ENCODE measurements at places on chromosomes 2 and 18.

GRCh38 chr2:135820003-135820618 is 16.9 kb downstream of the LCT start:
- peak; percentile 88 for DNase-seq

GRCh38 chr2:231339316-231339715 is 56.2 kb upstream of the B3GNT7 start:
- peak; percentile 38 for DNase-seq

- no peak for DNase-seq
Measured at GRCh38 chr18:76953156-76953555, 130.8 kb downstream of the ZNF236 start.

DNA sequence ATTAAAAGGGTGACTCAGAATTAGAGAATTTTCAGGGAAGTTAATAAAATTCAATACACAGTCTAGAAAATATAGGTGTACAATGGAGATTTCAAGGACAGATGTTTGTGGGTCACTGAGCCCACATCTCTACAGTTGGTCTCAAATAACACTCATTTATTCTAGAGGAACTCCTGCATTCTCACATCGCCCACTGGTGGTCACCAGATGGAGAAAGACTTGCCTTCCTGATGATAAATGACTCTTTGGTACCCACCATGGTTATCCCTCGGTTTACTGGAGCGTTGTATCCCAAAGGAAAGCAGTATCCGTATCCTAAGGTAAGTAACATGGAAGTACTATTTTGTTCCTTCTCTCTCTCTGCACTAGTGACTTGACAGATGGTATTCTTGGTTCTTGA is 1297.1 kb downstream of the DPP10 start:
- DNase-seq: no peak

GRCh38 chr2:64861452-64862397 is 127.5 kb upstream of the SLC1A4 start:
- DNase-seq: peak; percentile 67

GRCh38 chr18:10460414-10461018 is 6.1 kb downstream of the APCDD1 start:
- DNase-seq: no peak

- DNase-seq: no peak
Measured at GRCh38 chr18:50812834-50813233, 7.0 kb downstream of the MRO start.

DNA sequence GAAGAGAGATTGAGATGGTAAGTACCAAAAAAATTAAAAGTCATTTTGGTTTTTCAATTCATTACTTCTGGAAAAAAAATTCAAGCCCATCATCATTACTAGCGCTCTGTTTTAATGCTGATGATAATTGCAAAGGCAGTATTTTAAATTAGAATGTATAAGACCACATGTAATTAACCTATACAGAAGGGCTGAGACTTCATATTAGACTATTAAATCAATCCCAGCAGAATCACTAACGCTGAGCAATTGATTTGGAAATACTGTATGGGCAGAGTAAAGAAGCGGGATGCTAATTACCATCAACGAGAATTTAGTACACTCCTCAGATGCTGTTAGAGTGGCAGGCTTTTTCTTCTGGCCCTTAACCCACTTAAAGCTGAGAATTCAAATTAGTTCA is 165.0 kb downstream of the SLC4A3 start:
- no peak for DNase-seq

- no peak for DNase-seq
Measured at GRCh38 chr2:72198532-72199241, 51.0 kb upstream of the CYP26B1 start.

- no peak for DNase-seq
Measured at GRCh38 chr18:21798126-21798525, 57.5 kb downstream of the MIB1 start.

GRCh38 chr2:228763379-228763981 is 507.6 kb downstream of the PID1 start:
- no peak for DNase-seq

GRCh38 chr18:36066686-36067054 is 689 bp downstream of the RPRD1A start:
- no peak for DNase-seq

DNA sequence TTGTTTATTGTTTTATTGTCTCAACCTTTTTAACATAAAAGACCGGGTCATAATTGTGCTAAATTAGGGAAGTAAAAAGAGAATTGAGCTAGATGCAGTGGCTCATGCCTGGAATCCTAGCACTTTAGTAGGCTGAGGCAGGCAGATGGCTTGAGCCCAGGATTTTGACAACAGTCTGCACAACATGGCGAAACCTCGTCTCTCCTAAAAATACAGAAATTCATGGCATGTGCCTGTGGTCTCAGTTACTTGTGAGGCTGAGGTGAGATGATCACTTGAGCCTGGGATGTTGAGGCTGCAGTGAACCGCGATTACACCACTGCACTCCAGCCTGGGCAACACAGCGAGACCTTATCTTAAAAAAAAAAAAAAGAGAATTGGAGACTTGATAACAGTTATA is 104.2 kb upstream of the TTC27 start:
- peak; percentile 19 for DNase-seq

GRCh38 chr2:168178520-168179324 is 68.7 kb downstream of the STK39 start:
- no peak for DNase-seq

DNA sequence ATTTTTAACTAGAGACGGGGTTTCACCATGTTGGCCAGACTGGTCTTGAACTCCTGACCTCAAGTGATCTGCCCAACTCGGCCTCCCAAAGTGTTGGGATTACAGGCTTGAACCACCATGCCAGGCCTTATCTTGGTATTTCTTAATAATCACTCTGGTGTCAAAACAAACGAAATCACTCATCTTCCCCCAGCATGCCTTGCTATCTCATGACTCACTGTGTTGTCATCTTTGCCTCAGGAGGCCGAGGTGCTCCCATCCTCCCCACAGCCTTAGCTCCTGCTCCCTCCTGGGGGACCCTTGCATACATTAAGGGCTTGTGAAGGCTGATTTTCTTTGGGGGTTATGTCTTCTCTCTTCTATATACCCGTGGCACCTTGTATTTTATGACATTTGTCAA is 250.1 kb upstream of the DPP10 start:
- peak; percentile 19 for DNase-seq

DNA sequence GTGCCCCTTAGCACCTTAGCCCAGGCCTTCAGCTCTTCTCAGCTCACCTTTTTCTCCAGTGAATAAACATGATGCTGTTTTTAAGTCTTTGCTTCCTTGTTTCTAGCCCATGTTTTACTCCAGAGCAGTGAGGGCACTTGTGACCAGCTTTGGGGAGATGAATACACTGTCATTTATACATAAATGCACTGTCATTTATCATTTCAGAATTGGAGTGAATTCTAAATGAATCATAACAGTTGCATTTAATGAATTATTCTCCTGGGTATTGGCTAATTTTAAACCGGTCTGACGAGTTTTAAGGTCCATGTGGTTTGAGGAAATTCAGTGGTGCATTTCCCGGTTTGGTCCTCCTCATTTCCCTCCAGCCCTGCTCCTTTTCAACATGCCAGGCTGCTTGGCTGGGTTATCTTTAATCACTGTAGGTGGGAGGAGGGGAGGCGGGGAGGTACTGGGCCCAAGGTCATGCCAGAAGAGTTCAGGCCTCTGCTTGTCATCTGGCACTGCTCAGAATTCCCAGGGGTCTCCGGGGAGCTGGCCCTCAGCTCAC is 23.9 kb downstream of the PRKCE start:
- no peak for DNase-seq

- DNase-seq: no peak
Measured at GRCh38 chr2:111694700-111695101, 189.3 kb downstream of the ANAPC1 start.

GRCh38 chr2:182142062-182142461 is 156.4 kb downstream of the PPP1R1C start:
- DNase-seq: no peak

- DNase-seq: peak; percentile 41
Measured at GRCh38 chr2:26970928-26971627, 641 bp downstream of the MAPRE3 start.

DNA sequence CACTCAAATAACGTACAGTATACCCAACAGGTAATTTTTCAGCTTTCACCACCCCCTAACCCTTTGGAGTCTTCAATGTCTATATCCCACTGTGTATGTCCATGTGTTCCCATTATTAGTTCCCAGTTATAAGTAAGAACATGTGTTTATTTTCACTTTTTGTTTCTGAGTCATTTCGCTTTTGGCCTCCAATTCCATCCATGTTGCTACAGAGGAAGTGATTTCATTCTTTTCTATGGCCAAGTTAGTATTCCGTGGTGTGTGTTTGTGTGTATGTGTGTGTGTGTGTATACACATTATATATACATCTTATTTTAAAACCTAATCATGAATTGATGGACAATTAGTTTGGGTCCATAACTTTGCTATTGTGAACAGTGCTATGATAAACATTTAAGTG is 464.4 kb downstream of the CMPK2 start:
- no peak for DNase-seq

- DNase-seq: no peak
Measured at GRCh38 chr2:236939721-236940231, 145.9 kb upstream of the COPS8 start.

GRCh38 chr2:217941886-217942728 is 60.7 kb downstream of the TNS1 start:
- DNase-seq: no peak

DNA sequence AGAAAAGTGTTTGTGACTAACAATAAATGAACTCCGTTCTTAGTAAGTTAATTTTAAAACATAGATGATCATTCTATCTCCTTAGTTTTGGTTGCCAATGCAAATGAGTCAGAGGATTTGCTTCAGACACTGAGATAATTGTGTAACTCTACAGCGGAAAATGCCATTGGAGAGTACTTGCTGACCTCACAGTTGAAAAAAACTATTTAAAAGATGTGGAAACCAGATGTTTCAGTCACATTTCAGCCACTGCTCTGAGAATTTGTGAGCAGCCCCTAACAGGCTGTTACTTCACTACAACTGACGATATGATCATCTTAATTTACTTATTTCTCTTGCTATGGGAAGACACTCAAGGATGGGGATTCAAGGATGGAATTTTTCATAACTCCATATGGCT is at the start of gene TNFAIP6:
Gene TNFAIP6 (plus strand): TSS at position 234 of the 400 bp plus-strand sequence. CDS start 75 bp downstream, at position 309.
- DNase-seq: peak; percentile 91

Data from MV-4-11 (cell line).